ENCODE measurements at places on chromosomes 11 and 22. TPM values are rescaled to one million over a fixed set of nuclear protein-coding genes. Genes with fewer than 3 reads are reported as not detected.
A peak's percentile ranks its signal among the peaks of the same experiment; 100 is the strongest.

DNA sequence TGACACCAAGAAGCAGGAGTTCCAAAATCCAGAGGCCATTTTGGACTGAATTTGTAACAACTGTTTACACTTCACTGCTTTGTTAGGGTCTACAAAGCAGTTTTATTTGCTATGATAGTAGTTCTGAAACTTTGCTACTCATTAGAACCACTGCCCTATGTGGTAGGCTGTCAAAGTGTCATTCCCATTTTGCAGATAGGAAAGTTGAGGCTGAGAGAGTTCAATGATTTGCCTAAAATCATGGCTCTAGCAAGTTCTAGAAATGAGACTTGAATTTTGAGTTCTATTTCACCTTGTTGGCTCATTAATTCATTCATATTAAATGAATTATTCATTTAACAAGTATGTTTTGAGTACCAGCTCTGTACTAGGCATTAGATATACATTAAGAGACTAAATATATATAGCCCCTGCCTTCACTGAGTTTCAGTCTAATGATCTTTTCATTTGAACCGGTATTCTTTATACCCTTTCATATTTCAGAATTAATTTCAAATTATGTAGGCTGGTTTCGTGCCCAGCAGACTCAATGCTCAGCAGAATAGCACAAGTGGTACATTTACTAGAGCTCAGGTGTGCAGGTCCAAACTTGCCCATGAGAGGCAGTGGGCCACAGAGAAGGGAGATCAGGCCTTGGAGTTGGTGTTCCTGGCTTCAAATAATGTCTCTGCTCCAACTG, 93.5 kb downstream of the ME3 start:
- H3K27me3 ChIP-seq: no peaks in the 10 kb centered on the region
- no peak overlapping the region for H3K4me3 ChIP-seq
- H3K27ac ChIP-seq: no peak overlapping the region
- no peaks in the 10 kb centered on the region for H3K36me3 ChIP-seq
- H3K4me1 ChIP-seq: peaks cover 6% of the 10 kb centered on the region

DNA sequence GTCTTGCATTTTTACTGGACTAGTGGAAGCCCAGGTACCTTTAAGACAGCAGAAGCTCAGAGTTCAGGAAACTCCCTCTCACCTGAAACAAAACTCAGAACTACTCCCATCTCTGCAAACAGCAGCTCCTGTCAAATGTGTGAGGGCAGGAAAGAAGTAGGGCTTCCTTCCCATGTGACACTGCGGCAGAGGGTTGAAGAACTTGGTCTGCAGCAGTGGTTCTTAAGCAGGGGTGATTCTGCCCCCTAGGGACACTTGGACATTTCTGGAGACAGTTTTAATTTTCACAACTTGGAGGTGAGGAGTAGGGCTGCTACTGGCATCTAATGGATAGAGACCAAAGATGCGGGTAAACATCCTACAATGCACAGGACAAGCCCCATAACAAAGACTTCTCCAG, 63.4 kb downstream of the RCN1 start:
- DNase-seq: peak; percentile 64
- H3K36me3 ChIP-seq: no peaks in the 10 kb centered on the region
- H3K4me1 ChIP-seq: no peaks in the 10 kb centered on the region
- H3K4me3 ChIP-seq: no peak overlapping the region

- no peak for DNase-seq
- H3K4me3 ChIP-seq: no peak overlapping the region
- H3K27ac ChIP-seq: no peak overlapping the region
- no peaks in the 10 kb centered on the region for H3K4me1 ChIP-seq
- H3K27me3 ChIP-seq: no peaks in the 10 kb centered on the region
Measured at GRCh38 chr22:38732251-38732815, 23.5 kb downstream of the SUN2 start.

- peak; percentile 82 for DNase-seq
- no peaks in the 10 kb centered on the region for H3K36me3 ChIP-seq
- no peaks in the 10 kb centered on the region for H3K27me3 ChIP-seq
Measured at GRCh38 chr11:38460896-38461295, 1862.9 kb upstream of the RAG2 start.

DNA sequence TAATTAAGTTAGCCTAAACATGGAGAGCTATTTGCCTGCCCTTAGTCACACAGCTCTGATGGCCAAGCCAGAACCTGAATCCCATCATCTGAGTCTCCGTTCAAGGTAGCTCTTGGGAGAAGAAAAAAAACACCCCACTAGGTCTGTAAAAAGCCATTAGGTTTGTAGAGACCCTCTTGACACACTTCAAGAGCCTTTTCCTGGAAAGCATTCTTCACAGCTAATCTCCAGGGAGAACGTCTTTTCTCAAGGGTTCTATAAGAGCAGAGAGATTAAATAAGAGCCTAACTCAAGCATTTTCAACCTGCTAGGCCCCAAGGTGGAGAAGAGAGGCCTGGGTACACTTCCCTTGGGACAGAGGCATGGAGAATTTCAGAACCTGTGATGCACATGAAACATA, 61.6 kb upstream of the NAV2 start:
- H3K27me3 ChIP-seq: peaks cover 64% of the 10 kb centered on the region
- peaks cover 18% of the 10 kb centered on the region for H3K4me1 ChIP-seq
- no peak for DNase-seq
- no peak overlapping the region for H3K4me3 ChIP-seq
- H3K36me3 ChIP-seq: no peaks in the 10 kb centered on the region

DNA sequence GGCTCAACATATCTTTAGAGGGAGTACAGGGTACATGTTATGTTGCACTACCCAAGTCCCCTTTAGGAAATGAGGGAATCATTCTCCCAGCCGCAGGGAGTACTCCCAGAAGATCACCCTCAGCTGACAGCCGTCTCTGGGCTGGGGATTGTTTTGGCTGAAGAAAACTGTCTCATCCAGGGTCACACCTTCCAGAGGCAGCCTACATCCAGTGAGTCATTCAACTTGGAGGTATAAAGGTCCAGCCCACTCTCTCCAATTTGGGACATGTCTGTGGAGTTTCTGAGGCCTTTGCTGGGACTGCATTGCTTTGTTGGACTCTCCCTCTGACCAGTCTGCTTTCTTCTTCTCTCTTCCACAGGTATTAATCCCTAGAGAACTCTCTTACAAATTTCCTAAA, 42.1 kb downstream of the RASSF10 start:
- DNase-seq: no peak
- H3K4me3 ChIP-seq: no peak overlapping the region
- no peaks in the 10 kb centered on the region for H3K36me3 ChIP-seq

GRCh38 chr11:97815667-97816066, 1205.1 kb upstream of the CNTN5 start:
- H3K36me3 ChIP-seq: no peaks in the 10 kb centered on the region
- no peak overlapping the region for H3K4me3 ChIP-seq
- DNase-seq: no peak
- no peaks in the 10 kb centered on the region for H3K27me3 ChIP-seq

GRCh38 chr11:28713850-28714249, 605.7 kb downstream of the METTL15 start:
- H3K4me3 ChIP-seq: no peak overlapping the region
- no peak for DNase-seq
- no peak overlapping the region for H3K27ac ChIP-seq
- no peaks in the 10 kb centered on the region for H3K36me3 ChIP-seq

DNA sequence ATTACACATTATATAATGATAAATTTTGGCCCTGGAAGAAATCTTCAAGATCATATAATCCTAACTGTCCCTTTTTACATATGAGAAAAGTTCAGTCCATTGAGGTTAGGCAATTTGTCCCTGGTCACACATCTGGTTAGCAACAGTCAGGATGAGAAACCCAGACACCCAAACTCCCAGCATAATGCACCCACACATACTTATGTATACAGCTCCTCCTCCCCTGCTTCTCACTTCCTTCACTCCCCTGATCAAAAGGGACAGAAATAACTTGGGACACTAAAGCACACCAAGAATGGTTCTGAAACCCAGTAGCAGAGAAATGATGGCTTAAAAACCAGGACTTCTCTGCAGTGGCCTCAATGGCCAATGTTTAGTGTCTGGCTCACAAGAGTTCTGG, 11.1 kb downstream of the NUMA1 start:
- peak overlapping the region; percentile 70 for H3K27ac ChIP-seq
- DNase-seq: no peak
- H3K36me3 ChIP-seq: no peaks in the 10 kb centered on the region
- H3K4me3 ChIP-seq: no peak overlapping the region
- peaks cover 23% of the 10 kb centered on the region for H3K4me1 ChIP-seq

DNA sequence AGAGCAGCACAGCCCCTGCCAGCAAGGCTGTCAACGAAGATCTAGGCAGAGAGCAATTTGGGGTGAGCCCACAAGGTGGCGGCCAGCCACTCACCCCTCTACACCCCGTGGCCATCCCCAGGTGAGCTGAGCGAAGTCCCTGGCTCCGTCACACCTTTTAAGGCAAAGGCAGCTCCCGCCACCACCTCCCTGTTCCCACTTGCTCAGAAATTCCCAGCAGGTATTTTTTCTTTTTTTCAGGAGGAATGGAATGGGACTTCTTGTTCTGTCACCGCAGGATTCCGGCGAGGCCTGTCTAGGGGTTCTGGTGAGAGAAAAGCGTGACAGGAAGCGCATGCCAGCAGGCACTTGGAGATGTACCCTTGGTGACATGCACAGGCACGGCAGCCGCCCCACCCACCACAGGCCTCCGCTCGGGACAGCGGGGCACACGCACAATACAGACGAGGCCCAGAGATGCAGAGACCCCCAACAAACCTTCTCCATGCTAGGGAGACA, 10.0 kb downstream of the RPL3 start:
- H3K27me3 ChIP-seq: no peaks in the 10 kb centered on the region
- H3K4me3 ChIP-seq: no peak overlapping the region
- DNase-seq: no peak
- no peaks in the 10 kb centered on the region for H3K4me1 ChIP-seq
- peaks cover 25% of the 10 kb centered on the region for H3K36me3 ChIP-seq
- no peak overlapping the region for H3K27ac ChIP-seq

GRCh38 chr11:110968348-110969062, 256.3 kb upstream of the ARHGAP20 start:
- DNase-seq: peak; percentile 40
- H3K4me1 ChIP-seq: no peaks in the 10 kb centered on the region
- H3K27ac ChIP-seq: no peak overlapping the region
- H3K36me3 ChIP-seq: no peaks in the 10 kb centered on the region
- no peaks in the 10 kb centered on the region for H3K27me3 ChIP-seq

DNA sequence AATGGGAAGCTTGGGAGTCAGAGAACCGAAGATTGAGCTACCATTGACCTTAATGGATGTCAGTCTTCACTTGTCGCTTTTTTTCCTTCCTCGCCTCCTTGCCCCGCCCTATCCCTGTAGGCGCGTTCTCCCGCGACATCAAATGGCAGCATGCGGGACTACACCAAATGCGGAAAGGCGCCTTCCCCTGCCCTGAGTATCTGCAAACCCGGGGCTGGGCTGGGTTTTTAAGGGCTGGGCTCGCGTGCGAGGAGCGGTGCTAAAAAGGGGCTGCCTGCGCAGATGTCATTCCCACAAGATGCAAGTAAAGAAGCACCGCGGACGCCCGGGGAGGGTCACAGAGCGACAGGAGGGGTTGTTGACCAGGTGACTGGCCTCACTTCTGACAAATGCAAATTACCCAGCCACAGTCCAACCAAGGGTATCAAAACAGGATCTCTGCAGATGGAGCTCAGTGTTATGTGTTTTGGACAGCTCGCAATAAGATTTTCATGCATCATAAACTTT, 4.7 kb upstream of the FAM111B start:
- H3K4me3 ChIP-seq: peak overlapping the region; percentile 15
- H3K4me1 ChIP-seq: no peaks in the 10 kb centered on the region
- H3K27ac ChIP-seq: no peak overlapping the region
- DNase-seq: peak; percentile 46
- peaks cover 54% of the 10 kb centered on the region for H3K27me3 ChIP-seq
- no peaks in the 10 kb centered on the region for H3K36me3 ChIP-seq

- no peak overlapping the region for H3K27ac ChIP-seq
- H3K4me3 ChIP-seq: peak overlapping the region; percentile 50
- H3K36me3 ChIP-seq: no peaks in the 10 kb centered on the region
- H3K27me3 ChIP-seq: peaks cover 28% of the 10 kb centered on the region
- peaks cover 17% of the 10 kb centered on the region for H3K4me1 ChIP-seq
- no peak for DNase-seq
Measured at GRCh38 chr11:122883646-122883979, 1.1 kb downstream of the JHY start.

DNA sequence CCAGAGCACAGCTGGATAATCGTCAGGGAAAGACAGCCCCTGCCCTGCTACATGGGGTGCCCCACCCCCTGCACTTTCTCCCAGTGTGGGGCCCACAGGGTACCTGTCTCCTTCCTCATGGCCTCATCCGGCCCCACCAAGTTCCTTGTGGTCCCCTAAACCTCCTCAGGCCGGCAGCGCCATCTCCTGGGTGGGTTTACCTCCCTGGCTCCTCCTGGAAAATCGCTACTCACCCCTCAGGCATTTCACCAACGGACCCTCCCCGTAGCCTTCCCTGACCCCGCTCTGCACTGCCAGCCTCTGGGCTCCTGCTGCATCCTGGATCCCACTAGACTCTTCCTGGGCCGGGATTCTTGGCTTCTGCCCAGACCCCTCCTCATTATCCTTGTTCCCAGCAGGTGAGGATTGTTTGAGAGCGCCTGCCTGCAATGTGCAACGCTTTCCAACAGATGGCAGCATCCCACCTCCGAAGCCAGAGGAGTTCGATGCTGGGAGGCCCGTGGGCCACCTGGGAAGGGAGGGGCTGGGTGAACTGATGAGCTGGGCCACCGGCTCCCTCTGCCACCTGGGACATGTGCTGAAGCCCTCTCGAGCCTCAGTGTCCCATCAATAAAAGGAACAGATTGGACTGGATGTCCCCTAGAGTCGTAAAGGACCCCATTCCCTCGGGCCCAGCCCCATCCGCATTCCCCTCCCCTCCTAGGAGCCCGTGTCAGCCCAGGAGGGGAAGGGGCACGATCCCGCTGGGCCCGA, 44.2 kb upstream of the TTLL12 start:
- no peak overlapping the region for H3K27ac ChIP-seq
- DNase-seq: peak; percentile 71
- no peaks in the 10 kb centered on the region for H3K36me3 ChIP-seq
- no peaks in the 10 kb centered on the region for H3K27me3 ChIP-seq
- H3K4me3 ChIP-seq: no peak overlapping the region

GRCh38 chr11:64865286-64866172, 12.9 kb downstream of the EHD1 start:
- H3K36me3 ChIP-seq: no peaks in the 10 kb centered on the region
- H3K27me3 ChIP-seq: no peaks in the 10 kb centered on the region
- DNase-seq: no peak
- peak overlapping the region; percentile 94 for H3K27ac ChIP-seq
- peaks cover 53% of the 10 kb centered on the region for H3K4me1 ChIP-seq

- H3K4me1 ChIP-seq: no peaks in the 10 kb centered on the region
- H3K27me3 ChIP-seq: no peaks in the 10 kb centered on the region
- no peak overlapping the region for H3K27ac ChIP-seq
- H3K4me3 ChIP-seq: no peak overlapping the region
Measured at GRCh38 chr11:88666364-88666763, 328.8 kb upstream of the CTSC start.

GRCh38 chr11:6635082-6635932, 16.1 kb upstream of the TPP1 start:
- no peak for DNase-seq
- no peak overlapping the region for H3K4me3 ChIP-seq
- peak overlapping the region; percentile 64 for H3K27ac ChIP-seq
- peaks cover 8% of the 10 kb centered on the region for H3K4me1 ChIP-seq
- H3K27me3 ChIP-seq: peaks cover 22% of the 10 kb centered on the region
- H3K36me3 ChIP-seq: peaks cover 15% of the 10 kb centered on the region

The APLNR gene
- total RNA-seq: 9.8 TPM

The NCF4 gene
- not detected for total RNA-seq

The KDM2A gene
- 37.8 TPM for total RNA-seq

The SDF2L1 gene
- 26.8 TPM for total RNA-seq

The SLC35E4 gene
- 8.7 TPM for total RNA-seq

The GSTT2B gene
- total RNA-seq: 25.9 TPM

The OR51E2 gene
- total RNA-seq: not detected

The SHISA8 gene
- not detected for total RNA-seq

All from cardiac muscle cell (in vitro differentiated cells and primary cell).